ENCODE measurements at places on chromosomes 16 and 17. TPM values are rescaled to one million over a fixed set of nuclear protein-coding genes. Genes with fewer than 3 reads are reported as not detected.

Gene GCSH
- total RNA-seq: 32.3 TPM

GRCh38 chr17:80804466-80804865 is 187.2 kb upstream of the CHMP6 start:
- DNase-seq: no peak

Gene RPH3AL
- 11.2 TPM for total RNA-seq

GRCh38 chr17:63181856-63182255 is 215.8 kb downstream of the TANC2 start:
- DNase-seq: no peak

- DNase-seq: peak; percentile 7
Measured at GRCh38 chr16:57540387-57540786, 2.1 kb upstream of the ADGRG5 start.

Gene PRR15L
- not detected for total RNA-seq
